Activated CD4-positive, alpha-beta T cell treated with anti-CD3 and anti-CD28 coated beads for 4 hours (primary cell): ENCODE measurements at places on chromosomes 16 and 17.

- no peak for DNase-seq
Measured at GRCh38 chr17:60398227-60398959, 6.5 kb upstream of the USP32 start.

GRCh38 chr17:36939802-36940312, 2.6 kb downstream of the LHX1 start:
- DNase-seq: no peak

DNA sequence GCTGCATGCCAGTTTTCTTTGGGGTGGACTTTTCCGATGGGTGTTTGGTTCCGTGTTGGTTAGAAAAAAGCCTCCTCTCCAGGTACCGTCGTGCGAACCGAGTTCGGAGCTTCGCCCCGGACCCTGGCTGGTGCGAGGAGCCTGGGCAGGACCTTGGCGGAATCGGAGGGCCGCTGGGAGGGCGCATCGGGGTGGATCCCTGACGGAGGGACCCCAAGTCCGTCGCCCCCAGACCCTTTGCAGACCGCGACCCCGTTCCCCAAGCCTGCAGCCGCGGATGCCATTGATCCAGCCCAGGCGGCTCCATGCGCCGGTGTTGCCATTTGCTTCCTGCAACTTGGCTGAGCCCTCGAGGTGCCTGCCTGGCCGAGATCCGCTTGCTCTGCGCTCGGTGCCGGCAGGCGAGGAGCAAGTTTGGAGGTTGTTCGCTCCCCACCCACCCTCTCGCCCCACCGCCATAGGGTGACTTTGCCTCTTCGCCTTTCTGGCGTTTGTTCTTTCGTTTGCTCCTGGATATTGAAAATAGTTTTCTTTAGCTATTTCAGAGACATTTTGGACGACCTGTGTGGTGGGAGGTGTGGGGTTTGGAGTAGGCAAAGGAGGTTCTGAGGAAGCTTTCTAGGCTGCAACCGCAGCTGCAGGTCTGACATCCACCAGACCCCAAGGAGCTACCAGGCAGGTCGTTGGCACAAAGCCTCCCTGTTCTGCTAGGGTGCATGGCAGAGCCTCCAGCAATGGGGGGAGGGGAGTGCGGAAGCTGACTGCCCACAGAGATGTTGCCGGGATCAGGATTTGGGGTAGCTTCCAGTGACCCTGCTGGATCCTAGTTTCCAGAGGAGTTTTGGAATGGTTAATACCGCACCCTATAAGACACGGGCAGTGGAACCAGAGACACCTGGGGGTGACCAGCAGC, 58.2 kb downstream of the RAP1GAP2 start:
- no peak for DNase-seq

- no peak for DNase-seq
Measured at GRCh38 chr16:70725024-70725911, 39.4 kb upstream of the MTSS2 start.

- DNase-seq: no peak
Measured at GRCh38 chr16:69397821-69398521, 12.2 kb upstream of the TERF2 start.

GRCh38 chr16:85503679-85504231, 109.4 kb upstream of the GSE1 start:
- DNase-seq: no peak

- no peak for DNase-seq
Measured at GRCh38 chr17:73949903-73950592, 253.4 kb upstream of the RPL38 start.

DNA sequence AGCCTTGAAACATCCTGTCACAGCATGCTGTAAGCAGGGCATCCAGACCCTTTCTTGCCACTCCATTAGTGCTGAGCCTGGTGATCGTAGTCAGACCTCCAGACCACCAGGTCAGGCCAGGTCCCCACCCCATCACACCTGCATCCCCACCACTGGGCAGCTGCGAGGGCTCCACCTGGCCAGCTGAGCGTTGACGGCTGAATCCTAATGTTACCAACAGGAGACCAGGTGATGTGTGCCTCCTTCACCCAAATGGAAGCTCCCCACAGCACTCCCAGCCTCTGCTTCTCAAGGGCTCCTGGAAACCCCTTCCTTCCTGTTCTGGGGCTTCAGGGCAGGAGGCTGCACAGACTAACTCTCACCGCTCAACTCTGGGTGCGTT, 189.4 kb downstream of the C16orf95 start:
- DNase-seq: no peak

DNA sequence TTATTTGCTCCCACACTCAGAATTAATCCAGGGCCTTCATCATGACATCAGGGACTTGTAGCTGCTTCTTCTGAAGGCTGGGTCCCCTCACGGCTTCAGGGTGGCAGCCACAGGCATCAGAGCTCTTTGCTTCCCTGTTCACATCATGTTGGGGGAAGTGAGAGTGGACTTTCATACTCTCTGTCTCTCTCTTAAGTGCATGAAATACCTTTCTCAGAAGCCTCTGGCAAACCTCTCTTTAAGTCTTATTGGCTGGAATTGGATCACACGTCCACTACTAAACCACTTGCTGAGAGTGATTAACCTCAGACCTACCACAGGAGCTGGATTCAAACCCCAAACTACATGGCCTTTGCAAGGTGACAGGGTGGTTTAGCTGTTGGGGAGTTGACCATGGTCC, 17.7 kb upstream of the SALL1 start:
- DNase-seq: no peak

DNA sequence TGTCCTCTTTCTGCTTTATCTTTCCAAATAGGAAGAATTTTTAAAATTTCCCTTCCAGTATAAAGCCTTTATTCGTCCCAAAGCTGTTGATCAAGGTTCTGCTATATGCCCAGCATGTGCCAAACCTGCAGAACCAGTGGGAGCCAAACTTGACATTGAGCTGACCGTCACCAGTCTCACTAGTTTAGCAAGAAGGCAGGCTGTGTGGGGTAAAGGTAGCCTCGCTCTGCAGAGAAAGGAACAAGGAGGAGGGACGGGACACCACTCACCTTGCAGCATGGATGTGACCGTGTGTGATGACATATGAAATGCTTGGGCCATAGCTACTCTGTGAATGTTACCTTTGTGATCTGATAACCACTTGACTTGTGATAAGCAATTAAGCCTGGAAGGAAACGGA, 392.2 kb downstream of the CPPED1 start:
- DNase-seq: no peak

DNA sequence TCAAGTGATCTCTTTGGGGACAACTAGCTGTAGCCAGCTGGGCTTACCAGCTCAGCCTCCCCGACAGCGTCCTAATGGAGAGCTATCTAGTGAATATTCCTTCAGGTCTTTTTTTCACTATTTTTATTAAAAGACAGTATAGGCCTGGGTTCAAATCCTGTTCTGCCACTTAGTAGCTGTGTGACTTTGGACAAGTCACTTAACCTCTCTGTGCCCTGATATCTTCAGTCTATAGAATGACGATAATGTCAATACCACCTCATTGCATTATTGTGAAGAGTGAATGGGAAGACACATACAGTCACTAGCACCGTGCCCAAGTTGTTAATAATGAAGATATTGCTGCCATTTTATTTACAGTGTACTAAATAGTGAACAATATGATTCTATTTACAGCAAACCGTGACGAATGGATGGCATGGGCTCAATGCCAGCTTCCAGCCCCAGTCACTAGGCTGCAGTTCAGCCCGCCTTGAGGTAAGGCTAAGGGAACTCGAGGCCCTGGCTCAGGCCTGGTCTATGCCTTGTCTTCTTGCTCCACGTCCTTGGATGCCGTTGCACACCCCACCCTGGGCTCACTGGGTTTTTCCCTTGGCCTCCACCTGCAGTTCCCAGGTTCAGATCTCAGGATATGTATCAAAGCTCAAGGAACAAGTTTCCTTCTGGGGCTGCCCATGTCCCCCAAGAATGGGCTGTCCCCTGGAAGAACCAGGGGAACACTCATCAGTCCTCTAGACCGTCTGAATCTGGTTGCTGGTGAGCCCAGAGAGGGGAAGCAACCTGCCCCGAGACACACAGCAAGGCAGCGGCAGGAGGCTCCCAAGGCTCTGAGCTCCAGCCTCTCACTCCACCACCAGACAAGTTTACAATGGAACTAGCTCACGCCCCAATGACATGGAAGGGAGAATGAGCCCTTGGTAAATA, 95.4 kb upstream of the TNRC6C start:
- no peak for DNase-seq

DNA sequence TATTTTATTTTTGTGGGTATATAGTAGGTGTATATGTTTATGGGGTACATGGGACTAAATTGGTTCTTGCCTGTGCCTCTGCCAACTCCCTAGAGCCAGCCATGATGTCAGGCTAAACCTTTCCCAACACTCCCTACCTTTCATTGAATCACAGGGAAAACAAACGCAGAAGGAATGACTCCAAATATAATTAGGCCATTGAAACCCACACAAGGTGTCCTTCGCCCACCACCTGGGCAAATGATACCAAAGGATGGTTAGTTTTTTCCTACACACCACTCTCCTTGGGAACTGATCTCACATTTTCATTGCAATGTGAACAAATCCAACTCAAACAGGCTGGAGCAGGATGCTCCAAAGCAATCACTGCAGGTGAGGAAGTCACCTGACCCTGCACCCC, 27.5 kb downstream of the WSB1 start:
- no peak for DNase-seq

GRCh38 chr16:55370762-55371482, 46.9 kb downstream of the IRX6 start:
- DNase-seq: no peak

GRCh38 chr16:58884141-58884540, 150.0 kb upstream of the GOT2 start:
- no peak for DNase-seq

GRCh38 chr16:89047331-89048089, 46.1 kb upstream of the ACSF3 start:
- DNase-seq: no peak

DNA sequence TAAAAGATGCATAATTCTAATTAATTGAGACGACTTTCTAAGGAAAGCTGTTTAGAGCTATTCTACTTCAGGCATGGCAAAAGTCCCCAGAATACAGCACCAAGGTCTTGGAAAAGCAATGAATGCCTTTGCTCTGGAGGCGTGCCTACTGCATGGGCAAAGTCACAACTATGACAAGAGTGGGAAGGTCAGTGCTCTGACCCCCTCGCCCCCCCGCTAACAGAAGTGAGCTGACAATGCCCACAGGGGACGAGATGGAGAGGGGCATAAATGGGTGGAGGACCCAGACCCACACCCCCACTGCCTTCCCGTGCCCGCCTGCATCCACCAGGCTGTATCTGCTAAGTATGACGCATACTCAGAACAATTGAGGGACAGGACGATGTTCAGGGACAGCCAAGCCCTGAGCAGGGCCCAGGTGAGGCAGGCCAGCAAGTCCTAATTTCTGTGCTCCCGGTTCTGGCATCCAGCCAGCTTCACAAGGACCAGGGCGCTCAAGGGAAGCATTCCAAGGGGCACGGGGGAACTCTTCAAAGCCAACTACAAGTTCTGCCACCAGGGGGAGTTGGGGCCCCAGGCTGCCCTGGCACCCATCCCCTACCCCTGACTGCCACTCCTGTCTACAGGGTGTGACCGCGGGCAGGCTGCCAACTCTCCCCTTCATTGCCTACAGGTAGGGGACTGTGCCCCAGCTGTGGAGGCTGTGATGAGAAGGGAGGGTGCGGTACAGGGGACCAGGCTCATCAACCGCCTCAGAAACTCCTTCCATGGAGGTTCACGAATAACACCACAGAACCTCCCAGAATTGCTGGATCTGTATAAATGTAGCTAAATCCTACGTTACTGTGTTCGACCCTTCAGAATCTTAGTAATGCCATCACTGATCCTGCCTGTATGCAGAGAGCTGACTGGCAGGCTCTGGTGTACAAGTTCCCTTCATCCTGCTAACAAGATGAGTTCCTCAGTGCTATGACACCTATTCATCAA, 20.8 kb downstream of the NPRL3 start:
- peak; percentile 70 for DNase-seq

DNA sequence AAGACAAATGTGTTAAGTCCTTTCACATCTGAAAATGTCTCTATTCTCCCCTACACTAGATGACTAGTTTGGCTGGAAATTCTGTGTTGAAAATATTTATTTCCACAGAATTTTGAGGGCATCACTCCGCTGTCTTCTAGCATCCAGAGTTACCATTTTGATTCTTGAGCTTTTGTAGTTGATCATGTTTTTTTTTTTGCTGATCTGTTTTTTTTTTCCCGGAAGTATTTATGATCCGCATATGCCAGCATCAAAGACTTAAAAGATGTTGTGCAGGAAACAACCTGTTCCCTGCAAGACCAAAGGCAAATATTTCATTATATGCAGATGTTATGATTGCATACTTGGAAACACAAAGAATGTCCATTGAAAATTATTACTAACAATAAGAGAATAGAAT, 16.7 kb downstream of the OR1D5 start:
- no peak for DNase-seq

GRCh38 chr17:57724026-57724728, 20.9 kb downstream of the CCDC182 start:
- no peak for DNase-seq

DNA sequence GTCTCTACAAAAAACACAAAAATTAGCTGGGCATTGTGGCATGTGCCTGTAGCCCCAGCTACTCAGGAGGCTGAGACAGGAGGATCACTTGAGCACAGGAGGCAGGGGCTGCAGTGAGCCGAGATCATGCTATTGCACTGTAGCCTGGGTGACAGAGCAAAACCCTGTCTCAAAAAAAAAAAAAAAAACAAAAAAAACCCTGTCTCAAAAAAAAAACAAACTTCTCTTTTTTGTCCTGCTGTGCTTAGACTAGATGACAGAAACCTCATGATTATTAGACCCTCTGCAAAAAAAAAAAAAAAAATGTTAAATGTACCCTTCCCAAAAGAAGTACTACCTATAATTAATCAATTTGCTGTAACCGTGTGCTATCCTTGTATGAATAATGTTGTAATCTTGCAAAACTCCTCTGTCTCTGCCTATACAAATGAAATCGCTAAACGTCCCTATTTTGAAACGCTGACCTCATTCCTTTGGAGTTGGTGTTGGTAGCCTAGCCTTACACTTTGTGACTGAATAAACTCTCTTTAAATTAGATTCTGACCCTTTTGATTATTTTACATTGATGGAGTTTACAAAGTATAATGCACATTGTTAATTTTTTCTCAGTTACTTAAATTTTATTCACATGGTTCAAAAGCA, 13.6 kb upstream of the DHRS7B start:
- DNase-seq: no peak

- no peak for DNase-seq
Measured at GRCh38 chr17:61400717-61401388, 1.2 kb downstream of the TBX2 start.

DNA sequence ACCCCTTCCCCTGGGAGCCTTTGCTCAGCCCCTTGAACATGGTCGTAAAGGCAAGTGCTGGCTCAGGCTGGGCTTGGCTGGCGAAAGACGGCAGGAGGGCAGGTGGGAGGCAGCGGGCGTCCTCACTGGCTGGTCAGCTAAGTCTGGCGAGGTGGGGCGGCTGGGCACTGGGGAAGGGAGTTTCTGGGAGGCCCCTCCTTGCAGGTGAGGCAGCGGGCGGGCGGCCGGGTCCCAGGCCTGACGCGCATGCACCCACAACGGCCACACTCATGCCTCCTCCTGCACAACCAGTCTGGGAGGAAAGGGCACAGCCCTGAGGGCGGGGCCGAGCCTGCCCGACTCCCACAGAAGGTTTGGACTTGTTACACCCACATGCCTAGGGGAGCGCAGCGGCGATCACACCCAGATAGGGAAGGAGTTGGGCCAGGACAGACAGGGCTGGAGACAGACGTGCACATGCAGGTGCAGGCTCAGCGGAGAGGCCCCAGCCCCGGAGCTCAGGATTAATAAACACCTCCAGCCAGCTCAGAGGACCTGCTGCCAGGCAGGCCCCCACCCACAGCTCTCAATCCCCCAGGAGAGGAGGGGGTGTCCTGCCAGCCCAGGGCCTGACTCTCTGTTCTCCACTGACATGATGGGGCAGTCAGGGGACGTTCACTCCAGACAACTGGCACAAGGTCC, at the start of gene EVPL:
Gene EVPL, minus strand, starts transcription at position 148 of the 681 bp plus-strand sequence. Its CDS starts 108 bp downstream, at position 40.
- no peak for DNase-seq

- no peak for DNase-seq
Measured at GRCh38 chr17:68794636-68795434, 160.4 kb downstream of the ABCA8 start.
